Non-pigmented ciliary epithelial cell (primary cell): ENCODE measurements at places on chromosomes 12 and 14.

GRCh38 chr14:72518809-72519377 lies 375.0 kb downstream of the DPF3 start:
- DNase-seq, result no peak

DNA sequence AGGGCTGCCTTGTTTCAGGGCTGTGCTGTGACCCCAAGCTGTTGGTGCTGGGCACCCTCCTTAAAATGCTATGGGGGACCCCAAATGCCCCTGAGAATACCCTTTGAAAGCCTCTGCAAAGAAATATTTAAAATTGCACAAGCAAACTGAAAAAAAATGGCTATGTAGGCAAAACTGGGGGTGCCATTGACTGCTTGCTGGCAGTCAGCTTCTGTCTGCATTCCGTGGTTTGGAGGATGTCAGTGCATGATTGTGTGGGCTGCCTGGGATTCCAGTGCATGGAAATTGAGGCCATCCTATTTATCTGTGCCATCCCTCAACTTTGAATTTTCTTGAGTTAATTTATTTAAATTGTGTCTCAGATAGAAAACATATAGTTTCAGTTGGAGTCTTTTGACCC lies 113.7 kb upstream of the RTL1 start:
- no peak for DNase-seq

DNA sequence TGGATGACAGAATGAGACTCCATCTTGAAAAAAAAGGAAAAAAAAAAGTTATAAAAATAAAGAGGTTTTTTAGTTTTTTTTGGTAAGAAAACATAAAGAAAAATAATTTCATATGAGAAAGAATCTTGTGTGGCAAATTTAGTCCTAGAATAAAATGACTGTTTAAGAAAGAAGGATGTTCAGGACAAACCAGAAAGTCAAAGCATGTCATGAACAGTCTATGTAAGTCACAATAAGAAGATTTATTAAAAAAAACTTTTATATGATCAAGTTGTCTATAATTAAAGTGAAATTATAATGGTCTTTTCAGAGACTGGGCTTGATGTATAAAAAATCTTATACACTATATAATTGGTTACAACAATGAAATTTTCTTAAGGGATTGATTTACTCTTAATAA lies 68.1 kb upstream of the HECTD1 start:
- DNase-seq, result no peak

DNA sequence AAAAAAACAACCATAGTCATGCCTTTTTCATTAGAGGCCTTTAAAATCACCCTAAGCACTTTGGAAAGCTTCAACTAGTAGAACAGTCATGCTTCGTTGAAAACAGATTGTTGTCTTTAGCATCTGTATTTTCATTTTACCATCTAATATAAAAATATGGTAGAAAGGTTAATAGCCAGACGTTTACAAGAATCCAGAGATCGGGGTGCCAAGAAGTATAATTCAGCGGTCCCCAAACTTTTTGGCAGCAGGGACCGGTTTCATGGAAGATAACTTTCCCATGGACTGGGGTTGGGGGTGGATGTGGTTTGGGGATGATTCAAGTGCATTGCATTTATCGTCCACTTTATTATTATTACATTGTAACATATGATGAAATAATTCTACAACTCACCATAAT lies 138.4 kb downstream of the GLT1D1 start:
- no peak for DNase-seq

DNA sequence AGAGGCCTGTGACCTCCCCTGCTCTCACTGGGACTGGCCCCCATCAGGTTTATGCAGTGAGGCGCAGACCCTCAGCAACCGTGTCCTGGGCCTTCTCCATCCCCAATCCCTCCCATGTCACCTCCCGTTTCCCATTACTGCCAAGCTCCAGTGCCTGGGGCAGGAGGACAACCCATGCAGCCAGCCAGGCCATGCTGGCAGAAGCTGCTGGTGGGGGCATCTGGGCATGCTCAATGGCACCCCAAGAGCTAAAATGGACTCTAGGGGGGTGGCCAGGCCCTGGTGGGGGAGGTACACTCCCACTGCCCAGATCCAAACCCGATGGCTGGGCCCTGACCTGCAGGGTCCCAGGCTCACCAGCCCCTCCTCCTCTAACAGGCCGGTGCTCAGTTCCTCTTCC lies 20.5 kb upstream of the GPR132 start:
- DNase-seq, result no peak

- DNase-seq, result no peak
Measured at GRCh38 chr12:88904705-88905104, 324.4 kb upstream of the KITLG start.

GRCh38 chr14:55580470-55581341 lies 699 bp downstream of the KTN1 start:
- no peak for DNase-seq
